ENCODE measurements at places on chromosomes 3 and 15.

GRCh38 chr3:134357914-134358811, 16.1 kb downstream of the AMOTL2 start:
- DNase-seq: no peak

GRCh38 chr15:98648654-98649471, 524 bp downstream of the IGF1R start:
- no peak for DNase-seq

DNA sequence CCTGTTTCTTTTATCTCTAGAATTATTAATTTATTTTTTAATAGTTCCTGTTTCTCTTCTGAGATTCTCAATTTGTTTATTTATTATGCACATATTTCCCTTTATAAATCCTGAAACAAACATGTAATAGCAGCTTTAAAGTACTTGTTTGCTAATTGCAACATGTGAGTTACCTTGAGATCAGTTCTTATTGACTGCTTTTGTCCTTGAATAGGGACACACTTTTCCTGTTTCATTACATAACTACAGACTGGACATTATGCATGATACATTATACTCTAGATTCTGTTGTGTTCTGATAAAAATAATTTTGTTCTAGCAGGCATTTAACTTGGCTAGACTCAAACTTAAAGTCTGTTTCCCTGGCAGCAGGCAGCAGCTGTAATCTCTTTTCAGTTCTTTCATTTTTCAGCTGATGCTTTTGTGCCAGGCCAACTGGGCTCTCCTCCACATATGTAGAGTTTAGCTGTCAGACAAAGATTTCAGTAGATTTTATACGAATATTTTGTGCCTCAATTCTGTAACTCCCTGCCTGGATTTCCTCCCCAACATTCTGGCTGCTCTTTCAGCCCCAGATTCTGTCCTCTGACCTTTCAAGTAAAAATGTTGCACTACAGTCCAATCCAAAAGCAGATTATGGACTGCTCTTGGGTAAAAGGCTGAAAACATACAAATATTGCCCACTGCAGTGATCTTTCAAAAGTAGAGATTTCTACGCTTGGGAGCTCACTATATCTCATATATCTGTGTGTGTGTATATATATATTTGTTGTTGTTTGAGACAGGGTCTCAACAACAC, 41.9 kb downstream of the PCOLCE2 start:
- DNase-seq: no peak

GRCh38 chr3:12437221-12437605, 47.1 kb upstream of the TSEN2 start:
- DNase-seq: no peak

DNA sequence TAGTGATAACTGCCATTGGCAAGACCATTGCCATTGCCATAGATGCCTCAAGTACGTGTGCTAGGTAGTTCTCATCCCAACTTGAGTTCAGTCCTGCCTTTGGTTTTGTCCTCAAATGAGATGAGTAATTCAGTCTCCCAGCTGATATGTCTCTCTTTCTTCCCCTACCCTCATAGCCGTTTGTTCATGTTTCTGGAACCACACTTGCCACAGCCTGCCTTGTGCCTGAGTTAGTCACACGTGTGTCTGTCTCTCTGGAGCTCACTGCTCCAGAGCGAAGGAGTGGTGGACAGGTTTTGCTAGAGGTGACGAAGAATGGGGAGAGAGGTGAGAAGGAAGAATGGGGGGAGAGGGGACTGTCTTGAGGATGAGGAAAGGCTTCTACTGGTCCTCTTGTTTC, 88.0 kb upstream of the IGF1R start:
- DNase-seq: no peak

DNA sequence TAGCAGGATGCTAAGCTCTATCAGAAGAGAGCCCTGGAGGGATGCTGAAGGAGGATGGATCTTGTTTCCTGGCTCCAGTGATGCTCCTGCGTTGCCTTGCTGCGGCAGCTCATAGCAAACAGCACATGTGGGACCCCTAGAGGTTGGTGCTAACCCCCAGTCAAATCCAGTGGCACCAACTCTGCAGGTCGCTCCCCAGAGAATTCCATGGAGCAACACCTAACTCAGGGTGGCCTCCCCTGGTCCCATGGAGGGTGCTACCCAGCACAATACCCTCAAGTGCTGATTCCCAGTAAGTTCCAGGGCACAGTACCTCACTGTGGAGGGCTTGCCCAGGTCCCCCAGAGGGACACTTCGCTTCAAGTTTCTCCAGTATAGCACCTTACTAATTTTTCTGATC, 231.2 kb downstream of the NEK10 start:
- DNase-seq: no peak

DNA sequence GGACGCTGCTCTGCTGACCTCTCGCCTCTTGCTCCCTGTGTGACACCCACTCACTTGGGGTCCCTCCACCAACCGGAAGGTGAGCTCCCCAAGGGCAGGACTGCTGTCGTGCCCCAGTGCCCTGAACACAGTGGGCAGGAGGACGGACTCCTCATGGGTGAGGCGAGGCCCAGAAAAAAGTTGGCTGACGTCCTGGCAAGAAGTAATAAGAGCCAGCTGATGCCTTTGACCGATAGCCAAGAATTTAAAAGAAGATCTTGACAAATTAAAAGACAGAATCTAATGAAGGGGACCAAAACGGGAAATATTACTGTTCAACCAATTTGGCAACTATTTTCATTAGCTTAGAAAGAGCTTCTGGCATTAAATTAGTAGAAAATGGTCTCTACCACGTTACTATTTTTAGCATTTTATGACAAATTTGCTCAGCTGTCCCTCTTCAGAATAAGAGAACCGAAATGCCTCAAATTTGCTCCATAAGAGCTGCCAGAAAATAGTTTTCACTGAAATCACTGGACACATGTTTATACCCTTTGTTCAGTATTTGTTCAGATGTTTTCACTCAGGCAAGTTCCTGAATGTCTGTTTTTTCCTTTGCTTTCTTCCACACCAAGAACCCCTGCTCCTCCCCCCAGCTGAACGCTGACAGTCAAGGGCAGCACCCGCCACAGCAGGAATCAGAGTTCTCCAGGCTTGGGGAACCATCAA, 60.5 kb downstream of the XXYLT1 start:
- no peak for DNase-seq

- no peak for DNase-seq
These were observed 12.5 kb downstream of the SATB1 start for GRCh38 chr3:18412684-18413083.

DNA sequence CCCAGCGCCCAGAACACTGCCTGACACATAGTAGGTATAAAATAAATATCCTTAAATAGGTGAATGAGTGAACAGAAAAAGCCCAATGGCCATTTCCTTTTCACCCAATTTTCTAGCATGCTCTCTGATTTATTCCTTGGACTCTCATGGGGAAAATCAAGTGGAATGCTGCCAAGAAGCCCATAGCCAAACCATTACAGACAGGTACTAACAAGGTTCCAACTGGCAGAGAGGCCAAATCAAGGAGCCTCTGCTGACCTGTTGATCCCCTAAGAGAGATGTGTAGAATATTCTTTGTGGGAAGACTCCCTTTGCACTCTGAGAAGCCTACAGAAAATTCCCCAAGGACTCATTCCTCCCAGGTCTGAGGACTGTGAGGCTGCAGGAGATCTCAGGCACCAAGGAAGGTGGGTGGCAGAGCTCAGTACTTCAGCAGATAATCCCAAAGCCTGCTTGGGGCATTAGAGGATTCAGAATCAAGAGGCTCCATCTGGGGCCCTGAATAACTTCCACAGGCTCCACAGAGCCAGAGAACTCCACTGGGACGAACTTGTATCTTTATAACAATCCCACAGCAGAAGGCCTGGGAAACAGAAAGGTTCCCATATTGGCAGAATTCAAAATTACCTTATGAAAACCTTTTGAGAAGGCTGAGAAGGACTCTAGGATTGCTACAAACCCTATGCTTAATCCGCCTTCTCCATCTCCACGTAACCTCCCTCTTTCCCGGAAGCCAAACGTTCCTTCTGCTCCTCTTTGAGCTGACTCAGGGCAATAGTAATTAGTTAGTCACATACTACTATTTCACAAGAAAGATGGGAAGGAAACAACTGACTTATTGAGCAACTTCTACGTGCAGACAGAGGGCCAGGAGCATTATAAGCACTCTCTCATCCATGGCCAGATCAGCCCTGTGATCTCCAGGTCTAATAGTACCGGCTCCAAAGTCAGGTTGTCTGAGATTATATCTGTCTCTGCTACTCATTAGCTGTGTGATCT, 34.5 kb downstream of the PRICKLE2 start:
- no peak for DNase-seq

DNA sequence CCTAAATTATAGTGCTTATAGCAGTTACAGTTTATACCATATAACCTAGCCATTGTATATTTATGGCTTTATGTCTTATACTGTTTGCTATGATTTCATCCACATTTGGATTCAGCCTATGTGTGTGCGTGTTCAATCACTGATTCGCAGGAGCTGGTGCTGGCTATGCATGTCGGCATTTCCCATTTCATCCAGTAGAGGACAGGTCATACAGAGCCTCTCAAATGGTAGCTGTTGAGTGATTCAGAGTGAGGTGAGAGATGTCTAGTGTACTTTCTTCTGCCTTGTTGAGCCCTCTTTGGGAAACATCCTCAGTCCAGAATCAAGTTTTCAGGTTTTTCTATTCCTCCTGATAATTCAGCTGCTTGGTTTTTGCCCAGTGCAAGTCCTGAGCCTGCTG, 76.1 kb downstream of the FRMD4B start:
- DNase-seq: no peak

DNA sequence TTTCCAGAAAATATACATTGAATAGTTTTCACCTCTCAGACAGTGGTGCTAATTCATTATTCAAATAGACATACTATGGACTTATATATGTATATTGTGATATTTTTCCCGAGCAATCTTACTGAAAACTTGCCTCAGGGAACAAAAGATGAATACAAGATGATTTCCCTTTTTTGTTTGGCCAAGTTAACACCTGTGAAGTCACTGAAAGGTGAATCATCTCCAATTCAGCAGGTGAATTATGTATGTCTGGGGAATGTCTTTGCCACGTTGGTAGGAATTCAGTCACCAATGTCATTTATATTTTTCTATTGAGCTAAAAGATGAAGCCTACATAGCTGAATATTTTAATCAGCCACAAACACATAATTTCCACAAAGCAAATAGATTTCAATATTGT, 88.2 kb downstream of the GPR156 start:
- no peak for DNase-seq

DNA sequence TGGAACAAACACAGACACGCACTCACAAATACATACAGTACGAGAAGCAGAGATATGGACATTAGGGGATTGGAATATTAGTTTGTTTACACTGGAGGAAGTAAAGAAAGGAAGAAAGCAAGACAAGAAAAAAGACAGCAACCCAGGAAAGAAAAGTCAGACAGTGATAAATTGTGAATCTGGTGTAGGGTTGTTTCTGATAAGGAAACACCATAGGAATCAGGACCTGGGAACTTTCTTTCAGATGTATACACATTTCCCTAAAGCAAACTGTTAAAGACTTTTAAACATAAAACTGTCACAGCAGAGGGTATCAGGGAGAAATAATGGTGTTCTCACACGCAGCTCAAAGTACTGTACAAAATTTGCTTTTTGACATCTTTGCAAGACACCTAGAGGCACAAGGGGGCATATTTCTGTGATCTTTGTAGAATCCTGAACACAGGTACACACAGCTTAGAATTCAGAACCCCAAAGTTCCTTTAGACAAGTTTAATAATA, 153.7 kb downstream of the TUSC7 start:
- DNase-seq: no peak

DNA sequence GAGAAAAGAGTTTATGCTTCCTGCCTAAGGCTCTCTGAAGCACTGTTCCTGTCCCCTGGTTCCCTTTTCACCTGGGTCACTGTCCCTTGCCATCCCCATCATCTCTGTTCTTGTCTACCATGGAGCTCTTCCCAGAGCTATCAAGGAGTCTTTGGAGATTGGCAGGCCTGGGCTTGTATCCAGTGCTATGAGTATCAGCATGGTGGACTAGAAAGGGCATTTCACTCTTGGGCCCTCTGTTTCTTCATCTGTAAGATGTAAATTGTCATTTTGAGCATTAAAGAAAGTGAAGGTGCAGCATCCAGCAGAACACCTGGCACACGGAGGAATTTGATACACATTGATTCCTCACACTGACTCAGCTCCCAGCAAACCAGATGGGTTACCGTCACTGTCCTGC, 388.2 kb downstream of the CACNA2D3 start:
- DNase-seq: no peak

- no peak for DNase-seq
These were observed 29.3 kb upstream of the XYLB start for GRCh38 chr3:38317192-38317759.

GRCh38 chr3:101495552-101495951, 17.5 kb downstream of the SENP7 start:
- no peak for DNase-seq

DNA sequence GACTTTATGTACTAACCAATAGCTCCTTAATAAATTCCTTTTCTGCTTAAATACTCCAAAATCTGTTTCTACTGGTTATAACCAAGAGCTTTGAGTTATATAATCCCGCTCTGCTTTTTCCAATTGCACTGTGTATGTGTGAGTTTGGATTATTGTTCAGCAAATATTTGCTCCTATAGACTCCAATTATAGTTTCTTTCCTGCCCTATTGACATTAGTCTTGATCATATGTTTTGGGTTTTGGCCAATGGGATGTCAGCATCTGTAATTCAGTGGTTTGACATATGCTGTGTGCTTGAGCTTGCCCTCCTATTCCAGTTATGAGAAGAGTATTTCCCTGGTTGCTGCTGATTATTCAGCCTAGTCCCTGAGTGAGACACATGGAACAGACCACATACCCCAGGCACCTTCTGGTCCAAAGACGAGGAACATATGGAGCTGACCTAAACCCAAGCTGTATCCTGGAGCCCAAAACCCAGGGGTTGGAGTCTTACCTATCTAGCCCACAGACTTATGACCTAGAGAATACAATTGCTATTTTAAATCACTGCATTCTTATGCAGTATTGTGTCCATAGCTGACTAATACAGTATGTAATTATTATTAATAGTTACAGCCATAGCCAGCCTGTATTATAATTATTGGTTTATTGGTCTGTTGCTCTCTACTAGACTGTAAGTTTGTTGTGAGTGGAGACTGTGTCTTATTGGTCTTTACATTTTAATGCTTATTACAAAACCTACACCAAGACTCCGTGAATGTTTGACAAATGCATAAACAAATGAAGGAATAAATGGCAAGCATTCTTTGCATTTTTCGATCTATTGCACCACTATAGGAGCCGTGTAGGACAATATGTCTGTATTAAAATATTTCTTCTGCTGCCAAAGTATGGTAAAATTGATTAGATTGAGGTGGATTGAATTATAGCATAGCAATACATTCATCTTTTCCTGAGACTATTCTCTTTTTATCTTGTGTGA, 11.7 kb upstream of the ZNF280D start:
- DNase-seq: no peak

DNA sequence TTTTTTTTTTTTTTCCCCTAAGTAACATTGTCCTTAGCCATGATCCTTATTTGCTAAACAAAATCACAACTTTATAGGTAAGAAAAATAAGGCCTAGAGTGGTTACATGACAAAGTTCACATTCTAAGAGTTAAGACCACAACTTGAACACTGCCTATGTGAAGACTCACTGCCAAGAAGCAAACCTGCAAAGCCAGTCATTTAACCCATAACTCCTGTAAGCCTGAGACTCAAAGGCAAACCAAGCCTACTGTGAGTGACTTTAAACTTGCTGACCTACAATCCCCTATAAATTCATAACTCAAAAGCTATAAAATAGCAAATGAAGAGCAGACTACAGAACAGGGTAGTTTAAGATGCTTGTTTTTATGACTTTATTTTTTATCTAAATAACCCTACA, 12.9 kb upstream of the ANKRD28 start:
- no peak for DNase-seq
